ENCODE measurements at places on chromosomes 5 and 9.

GRCh38 chr5:30195036-30195435, 998.5 kb upstream of the CDH6 start:
- no peak for DNase-seq

DNA sequence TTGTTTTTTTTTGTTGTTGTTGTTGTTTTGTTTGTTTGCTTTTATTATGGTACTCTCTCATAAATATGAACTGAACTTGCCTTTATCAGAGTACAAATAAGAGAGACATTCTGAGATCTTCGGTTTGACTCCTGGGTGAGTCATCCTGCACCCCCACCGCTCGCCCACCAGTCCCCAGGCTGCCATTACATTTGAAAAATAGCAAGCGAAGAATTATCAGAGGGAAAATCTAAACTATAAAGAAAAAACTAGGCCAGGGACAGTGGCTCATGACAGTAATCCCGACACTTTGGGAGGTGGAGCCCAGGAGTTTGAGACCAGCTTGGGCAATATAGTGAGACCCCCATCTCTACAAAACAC, 122.1 kb upstream of the MAP3K1 start:
- no peak for DNase-seq

DNA sequence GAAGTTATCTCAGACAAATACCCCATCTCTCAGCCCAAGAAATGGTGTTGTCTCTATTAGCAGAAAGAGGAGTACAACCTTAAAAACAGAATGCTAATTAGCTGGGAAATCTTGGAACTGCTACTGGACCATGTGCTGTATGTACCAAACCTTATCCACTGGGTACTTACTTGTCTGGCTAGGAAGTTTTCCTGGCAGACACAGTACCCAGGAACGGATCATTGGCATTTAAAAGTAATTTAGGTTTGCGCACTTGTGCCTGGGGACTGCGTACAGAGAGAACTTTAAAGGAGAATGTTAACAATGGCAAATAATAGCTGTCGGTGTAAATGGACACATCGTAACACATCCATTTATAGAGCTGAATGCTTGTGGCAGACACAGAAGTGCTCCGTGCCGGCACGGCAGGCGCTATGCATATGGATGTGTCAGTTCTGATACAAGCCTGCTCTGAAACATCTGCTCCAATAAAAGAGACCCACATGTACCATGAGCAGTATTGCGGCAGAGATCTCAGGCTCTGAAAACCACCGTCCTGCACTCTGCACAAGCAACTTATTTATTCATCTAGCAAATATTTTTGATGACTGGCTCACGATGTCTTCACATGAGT, 290.6 kb upstream of the PANK3 start:
- DNase-seq: no peak

DNA sequence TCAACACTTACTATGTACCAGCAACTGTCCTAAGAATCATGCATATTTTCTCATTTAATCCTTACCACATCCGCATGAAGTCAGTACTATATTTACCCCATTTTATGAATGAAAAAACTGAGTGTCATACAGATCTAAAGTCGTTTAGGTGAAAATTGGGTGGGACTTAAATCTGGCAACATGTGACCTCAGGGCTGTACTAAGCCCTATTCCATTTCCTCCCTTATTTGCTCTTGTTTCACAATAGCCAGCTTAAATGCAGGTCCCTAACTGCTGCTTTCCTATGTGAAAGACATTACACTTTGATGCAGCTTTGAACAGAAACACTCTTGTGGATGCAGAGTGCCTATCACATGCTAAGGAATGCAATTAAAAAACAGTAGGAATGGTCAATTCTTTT, 2.5 kb upstream of the RAB14 start:
- DNase-seq: no peak
